ENCODE measurements at places on chromosomes 7 and 10.

DNA sequence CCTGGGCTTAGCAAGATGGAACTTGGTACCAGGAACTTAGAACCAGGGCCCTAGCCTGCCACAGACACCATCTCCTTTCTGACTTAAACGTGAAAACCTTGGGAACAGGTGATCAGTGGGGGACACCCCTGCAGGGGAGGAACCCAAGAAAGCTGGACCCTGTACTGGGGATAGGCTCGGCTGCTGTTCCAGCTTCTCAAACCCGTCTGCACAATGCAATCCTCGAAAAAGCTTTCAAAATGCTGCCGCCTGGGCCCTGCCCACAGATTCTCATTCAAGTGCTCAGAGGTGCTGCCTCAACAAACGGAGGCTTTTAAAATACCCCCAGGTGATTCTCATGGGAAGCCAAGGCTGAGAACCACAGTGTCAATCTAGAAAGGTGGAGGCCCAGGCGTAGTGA is 169.7 kb downstream of the ARHGAP21 start:
- DNase-seq = no peak

DNA sequence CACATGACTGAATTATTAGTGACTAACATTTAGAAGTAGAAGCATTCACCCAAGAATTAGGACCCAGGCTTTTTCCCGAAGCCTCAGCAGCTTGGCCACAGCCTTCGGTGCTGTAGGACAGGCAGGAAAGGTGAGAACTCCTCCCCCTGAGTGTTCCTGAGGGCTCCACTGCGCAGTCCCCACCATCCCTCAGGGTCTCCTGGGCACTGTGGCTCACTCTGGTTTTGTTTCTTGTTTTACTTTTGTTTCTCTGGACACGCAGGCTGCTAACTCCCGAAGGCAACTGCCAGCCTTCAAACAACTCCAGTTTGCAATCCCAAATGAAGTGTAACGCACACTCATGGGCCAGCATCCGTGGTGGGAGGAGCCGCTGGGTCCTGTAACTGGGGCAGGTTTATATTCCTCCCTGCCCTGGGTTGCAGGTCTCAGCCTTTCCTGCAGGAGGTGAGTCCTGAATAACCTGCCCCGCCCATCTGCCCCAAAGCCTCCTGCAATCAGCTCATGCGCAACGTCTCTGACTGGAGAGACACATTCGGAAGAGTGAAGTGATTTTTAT is 492.9 kb downstream of the PTPRN2 start:
- DNase-seq = no peak

- DNase-seq = no peak
These were observed 119.1 kb downstream of the PTPRZ1 start for GRCh38 chr7:121992068-121992467.

- DNase-seq = no peak
These were observed 36.2 kb upstream of the FAM133B start for GRCh38 chr7:92626281-92626809.

GRCh38 chr7:100493476-100494264 is 9.9 kb downstream of the NYAP1 start:
- no peak for DNase-seq

DNA sequence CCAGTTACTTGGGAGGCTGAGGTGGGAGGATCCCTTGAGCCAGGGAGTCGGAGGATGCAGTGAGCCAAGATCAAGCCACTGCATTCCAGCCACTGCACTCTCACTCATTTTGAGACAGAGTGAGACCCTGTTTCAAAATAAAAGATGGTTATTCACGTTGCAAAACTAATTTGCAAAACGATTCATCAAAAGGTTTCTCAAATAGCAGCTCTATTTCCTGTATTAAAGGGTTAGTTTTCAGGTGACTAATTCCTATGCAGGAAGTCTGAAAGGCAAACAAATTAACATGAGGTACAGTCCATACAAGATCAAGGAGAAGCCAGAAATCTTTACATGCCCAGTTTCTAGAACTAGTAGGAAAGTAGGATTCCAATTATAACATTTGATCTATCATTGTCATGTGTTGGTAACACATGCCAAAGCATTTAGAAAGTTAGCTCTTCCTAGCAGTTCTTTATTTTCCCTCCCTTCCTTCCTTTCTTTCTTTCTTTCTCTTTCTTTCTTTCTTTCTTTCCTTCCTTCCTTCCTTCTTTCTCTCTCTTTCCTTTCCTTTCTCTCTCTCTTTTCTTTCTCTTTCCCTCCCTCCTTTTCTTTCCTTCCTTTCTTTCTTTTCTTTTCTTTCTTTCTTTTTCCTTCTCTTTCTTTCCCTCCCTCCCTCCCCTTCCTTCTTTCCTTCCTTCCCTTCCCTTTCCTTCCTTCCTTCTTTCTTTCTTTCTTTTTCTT is 49.3 kb downstream of the DENND2A start:
- DNase-seq = no peak

DNA sequence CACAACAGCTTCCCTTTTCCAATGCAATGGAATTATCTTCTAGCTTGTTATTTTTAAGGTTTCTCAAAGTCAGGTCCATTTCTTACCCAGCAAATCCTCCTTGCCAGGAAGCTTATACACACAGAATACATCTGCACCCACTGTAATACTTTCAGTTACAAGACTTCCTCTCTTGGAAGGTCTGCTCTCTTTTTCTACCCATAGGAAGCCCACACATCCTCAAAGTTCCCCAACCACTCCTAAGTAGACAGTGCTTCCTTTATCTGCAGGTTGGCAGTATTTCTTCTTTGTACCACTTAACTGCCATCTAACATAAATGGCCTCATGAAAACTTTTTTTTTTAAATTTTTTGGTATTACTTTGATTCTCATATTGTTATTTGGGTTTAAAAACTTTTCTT is 155.6 kb downstream of the TAX1BP1 start:
- no peak for DNase-seq

DNA sequence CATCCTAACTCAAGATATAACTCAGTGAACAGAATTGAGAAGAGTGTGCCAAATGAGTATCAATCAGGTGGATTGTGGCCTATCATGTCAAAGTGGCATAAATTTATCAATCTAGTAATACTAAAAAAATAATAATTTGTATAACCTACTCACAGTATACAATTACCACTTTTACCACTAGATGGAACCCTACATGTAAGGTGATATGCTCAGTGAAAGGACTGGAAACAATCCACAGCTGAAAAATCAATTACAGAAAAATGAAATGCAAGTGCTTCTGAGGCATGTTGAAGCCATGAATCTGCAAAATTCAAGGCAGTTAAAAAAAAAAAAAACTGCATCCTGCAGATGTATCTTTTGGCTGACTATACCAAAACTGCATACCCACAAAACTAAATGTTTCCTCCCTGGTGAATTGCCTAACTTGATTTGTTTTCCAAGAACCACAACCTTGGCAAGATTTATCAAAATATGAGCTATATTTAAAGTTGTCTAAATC is 13.9 kb downstream of the ARHGAP19 start:
- peak; percentile 62 for DNase-seq

DNA sequence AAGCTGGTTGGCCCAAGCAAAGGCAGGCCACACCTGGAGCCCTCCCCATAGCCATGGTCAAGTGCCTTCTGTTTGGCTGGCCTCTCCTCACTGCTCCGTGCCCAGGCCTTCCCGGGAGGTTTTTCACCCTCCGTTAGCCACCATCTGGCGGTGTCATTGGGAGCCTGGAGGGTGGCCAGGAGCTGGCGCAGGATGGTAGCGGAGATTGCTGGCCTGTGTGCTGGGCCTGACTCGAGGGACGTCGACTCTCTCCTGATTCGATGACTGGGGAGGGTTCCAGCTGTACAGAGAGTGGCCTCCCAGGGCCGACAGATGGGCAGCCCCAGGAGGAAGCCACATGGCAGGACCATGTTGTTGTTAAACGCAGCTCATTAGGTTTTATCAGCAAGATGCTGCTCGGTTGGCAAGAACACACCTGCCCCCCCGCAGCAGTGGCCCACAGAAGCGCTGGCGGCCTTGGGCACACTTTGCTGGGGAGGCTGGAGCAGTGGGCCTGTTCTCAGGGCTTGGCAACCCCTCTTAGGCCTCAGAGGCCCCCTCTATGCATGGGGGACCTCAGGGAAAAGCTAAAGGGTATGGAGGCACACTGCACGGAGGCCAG is 64.0 kb upstream of the CACUL1 start:
- no peak for DNase-seq

DNA sequence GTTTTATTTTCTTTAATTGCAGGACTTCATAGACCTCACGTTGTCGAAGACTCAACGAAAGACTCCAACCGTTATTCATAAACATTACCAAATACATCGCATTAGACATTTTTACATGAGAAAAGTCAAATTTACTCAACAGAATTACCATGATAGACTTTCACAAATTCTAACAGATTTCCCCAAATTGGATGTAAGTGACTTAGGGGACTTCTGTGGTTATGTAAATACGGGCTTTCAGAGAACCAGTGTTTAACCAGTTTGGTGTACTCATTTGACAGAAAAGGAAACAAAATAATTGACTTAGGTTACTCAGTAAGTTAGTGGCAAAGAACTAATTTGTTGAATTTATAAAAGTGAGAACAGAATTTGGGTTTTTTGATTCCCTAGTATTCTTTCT is 4.2 kb downstream of the GTPBP4 start:
- no peak for DNase-seq

DNA sequence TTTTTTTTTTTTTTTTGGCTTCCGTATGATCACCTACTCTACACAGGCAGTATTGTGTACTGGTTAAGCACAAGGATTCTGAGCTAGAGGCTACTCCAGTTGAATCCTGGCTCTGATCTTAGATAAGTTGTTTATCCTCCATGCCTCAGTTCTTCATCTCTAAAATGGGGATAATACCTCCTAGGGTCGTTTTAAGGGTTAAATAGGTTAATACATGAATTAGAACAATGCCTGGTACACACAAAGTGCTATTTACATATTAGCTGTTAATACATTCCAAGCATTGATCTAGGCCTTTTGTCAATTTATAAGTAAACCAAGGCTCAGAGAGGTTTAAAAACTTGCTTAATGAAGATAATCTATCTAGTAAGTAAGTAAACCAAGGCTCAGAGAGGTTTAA is 59.0 kb downstream of the ST7 start:
- no peak for DNase-seq

DNA sequence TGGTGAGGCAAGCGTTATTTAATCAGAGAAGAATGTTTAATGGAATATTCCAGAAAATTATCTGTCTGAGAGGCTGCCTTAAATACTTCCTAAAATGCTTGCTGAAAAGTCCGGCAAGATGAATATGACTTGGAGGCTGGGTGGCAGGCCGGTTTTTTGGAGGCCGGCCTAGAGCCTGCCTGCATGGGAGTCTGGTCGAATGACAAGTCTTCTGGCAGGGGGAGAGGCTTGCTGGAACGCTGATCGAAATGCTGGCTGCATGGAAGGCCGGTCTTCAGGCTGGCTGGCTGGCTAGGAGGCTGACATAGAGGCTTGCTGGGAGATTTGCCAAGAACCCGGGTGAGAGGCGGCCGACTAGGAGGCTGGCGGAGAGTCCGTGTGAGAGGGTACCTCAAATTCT is 135.7 kb downstream of the OR13A1 start:
- DNase-seq = no peak

GRCh38 chr10:34171957-34172527 is 643.1 kb downstream of the PARD3 start:
- no peak for DNase-seq

- no peak for DNase-seq
These were observed 233.9 kb upstream of the CACNA2D1 start for GRCh38 chr7:82677493-82677892.

GRCh38 chr10:15572531-15573045 is 147.1 kb downstream of the ITGA8 start:
- DNase-seq = no peak

DNA sequence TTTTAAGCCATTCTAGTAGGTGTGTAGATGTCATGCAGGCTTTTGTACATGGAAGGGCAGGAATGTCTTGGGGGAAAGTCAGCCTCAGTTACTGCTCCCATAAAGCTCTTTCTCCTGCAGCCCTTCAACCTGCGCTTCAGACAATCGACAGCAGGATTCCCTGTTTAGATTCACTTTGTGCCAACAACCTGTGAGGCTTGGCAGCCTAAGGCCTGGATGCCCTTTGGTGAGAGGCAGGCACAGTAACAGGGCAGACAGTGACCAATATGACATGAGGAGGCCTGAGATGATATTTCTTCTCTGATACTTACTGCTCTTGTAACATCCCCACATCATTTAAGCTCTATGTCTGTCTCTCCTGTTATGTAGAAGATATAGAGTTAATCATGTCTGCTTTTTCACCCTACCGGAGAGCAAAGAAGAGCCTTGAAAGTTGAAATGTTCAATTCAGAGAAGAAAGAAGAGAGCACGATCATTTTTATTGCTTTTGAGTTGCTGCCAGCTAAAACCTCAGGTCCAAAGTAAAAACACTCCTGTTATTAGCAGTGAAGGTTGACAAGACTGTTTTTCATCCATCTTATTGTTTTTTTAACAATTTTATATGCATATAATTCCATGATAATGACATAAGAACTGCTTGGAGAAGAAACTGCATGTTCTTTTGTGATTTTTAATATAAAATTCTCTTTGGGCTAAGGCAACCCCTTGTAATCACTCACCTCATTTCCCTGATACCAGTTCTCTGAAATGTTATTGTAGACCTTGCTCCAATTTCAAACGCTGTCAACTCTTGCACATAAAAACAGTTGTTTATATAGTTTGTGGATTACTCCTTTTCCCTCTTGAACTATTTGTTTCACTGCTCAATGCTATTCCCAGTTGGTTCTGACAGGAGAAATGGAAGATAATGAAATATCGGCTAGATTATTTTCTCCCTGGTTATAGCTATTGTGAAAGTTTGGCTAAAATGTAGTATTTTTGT is 140.9 kb downstream of the GALNT17 start:
- DNase-seq = no peak

- no peak for DNase-seq
These were observed 88.9 kb upstream of the CSTF2T start for GRCh38 chr10:51788273-51788672.

DNA sequence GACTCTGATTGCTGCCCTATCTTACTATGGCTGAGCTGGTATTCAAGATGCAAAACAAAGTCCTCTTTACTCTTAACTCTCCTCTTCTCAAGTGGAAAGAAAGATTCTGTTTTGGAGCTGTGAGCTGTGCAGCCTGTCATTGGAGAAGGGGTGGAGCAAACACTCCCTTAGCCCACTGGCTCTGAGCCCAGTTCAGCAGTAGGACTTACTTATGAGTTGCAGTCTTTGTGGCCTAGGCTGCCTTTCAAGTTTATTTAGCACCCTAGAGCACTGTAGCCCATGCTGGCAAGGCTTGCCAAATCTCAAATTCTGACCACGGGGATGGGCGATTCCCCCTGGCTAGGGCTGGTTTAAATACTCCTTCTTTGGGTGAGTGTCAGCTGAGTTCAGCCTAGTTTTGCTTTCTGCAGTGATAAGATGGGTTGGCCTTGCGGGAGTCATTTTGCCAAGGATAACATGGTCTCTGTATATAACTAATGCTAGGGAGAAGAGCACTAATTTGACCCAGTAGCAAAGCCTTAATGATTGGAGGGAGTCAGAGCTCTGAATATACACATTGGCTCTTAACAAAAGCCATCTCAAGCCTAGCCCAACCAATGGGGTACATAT is 110.2 kb downstream of the MYO3A start:
- peak; percentile 2 for DNase-seq

- no peak for DNase-seq
These were observed 19.2 kb downstream of the MMRN2 start for GRCh38 chr10:86938260-86938659.

GRCh38 chr10:95350830-95351228 is 60.0 kb upstream of the PDLIM1 start:
- DNase-seq = no peak

Data from left renal pelvis (tissue), 4 donors.